ENCODE measurements at places on chromosomes 16 and 17.
A peak's percentile ranks its signal among the peaks of the same experiment; 100 is the strongest.

DNA sequence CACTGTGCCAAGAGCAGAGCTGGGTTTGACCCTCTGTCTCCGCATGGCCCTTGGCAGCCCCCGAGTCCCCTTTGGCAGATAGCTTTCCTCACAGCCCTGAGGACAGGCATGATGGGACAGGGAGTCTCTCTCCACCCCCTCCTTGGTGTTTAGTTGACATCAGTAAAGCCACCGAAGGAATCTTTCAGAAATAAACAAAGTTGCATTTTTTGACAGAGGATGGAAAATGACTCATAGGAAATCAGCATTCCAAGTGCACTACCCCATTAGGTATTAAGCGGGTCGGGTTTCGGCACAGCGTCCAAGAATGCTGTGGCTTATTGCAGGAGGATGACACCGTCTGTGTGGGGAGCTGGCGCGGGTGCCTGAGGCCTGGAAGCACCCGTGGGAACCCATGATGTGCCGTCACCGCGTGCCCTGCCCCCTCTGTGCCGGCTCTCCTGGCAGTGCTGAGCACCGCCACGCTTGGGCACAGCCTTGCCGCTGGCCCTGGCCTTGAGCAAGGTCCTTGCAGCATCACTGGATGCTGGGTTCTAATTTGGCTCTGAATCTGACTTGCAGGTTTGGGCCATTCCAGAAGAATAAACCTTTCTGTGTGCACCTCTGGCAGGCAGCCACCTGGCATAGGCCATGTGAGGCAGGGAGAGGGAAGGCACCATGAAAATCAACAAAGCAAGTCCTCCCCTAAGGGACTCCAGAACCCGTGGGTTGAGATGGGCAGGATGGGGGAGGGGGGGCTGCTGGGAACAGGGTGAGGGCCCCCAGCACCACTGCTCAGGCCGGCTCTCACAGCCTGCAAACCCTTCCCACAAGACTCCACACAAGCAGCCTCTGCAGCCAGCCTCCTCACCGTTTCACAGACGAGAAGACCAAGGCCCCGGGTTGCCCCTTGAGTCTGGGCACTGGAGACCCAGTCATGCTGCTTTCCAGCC is 50.5 kb upstream of the ZNF469 start:
- DNase-seq: no peak

DNA sequence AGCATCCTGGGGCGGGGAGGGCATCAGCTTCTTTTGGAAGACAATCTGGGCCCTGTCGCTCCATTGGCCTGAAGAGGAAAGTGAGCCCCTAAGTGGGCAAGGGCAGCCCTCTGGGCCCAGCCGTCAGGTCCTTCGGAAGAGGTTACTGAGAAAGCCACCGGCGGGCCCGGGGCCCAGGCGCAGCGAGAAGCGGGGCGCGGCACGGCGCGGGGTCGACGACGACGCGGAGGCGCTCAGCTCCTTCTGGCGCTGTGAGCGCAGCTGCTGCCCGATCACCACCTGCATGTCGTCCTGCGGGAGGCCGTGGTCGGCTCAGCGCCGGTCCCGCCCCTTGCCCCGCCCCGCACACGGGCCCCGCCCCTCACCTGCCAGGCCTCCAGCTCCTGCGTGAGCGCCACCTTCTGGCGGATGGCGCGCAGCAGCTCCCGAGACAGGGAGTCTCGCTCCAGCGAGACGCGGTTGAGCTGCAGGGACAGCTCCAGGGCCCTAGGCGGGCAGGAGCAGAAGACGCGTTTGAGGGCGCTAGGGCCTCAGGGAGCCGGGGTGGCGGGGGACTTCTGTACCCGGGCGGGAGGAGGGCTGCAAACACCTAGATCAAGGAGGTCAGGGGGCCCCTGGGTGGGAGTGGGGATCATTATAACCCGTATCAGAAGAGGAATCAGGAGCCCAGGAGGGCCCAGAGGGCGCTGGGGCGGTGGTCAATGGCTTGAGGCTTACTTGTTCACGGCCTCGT is 4.3 kb downstream of the THOC6 start:
- DNase-seq: peak; percentile 97

DNA sequence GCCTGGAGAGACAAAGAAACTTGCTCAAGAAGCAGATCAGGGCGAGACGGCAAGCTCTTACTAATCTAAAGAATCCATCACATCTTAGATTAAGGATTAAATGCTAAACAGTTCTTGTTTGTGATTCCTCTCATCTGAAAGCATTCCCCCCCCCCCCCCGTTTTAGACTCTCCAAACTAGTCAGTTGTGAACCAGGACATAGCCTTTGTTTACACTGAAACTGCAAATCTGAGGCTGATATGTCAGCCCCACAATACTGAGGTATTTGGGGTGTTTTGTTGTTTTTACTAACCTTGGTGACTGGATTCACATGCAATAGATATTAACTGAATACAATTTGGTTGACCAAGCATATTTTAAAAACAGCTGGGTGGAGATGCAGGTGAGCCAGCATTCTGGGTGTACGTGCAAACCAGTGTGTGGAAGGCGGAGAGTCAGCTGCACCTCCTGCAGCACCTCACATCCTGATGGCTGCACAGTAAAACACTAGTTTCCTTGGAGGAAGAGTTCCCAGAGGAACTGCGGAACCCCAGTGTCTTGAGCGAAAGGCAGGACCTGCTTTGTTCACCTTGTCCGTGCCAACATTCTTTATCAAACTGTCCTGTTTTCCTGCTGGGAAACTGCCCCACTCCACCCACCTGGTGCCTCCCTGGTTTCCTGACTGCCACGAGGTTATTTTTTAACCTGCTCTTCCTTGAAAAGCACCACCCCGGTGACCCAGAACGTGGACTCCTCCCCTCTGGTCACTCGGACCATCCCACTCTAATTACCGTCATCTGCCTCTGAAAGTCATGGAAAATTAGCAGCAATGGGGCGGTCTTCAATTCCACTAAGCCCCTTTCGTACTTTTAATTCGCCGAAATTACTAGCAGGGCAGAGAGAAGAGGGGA is 1.2 kb upstream of the YPEL2 start:
- peak; percentile 69 for DNase-seq

DNA sequence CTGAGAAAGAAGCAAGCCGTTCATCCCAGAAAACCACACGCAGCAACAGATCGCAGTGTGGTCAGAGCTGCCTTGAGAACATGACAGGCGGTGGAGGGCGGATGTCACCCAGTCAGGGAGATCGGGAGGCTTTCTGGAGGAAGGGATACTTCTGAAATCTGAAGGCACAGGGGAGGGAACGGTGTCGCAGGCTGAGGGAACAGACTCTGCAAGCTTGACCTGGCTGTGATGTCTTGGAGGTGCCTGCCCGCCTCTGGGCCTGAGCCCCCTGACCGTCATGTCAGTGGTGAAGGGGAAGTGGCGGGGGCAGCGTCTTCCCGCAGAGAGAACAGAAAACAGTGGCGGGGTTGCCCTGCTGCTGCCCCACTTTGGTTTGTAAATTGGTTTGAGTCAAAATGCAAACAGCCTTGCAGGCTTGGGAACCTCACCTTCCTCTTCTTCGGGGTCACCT is 8.1 kb upstream of the ATP2A3 start:
- DNase-seq: no peak

DNA sequence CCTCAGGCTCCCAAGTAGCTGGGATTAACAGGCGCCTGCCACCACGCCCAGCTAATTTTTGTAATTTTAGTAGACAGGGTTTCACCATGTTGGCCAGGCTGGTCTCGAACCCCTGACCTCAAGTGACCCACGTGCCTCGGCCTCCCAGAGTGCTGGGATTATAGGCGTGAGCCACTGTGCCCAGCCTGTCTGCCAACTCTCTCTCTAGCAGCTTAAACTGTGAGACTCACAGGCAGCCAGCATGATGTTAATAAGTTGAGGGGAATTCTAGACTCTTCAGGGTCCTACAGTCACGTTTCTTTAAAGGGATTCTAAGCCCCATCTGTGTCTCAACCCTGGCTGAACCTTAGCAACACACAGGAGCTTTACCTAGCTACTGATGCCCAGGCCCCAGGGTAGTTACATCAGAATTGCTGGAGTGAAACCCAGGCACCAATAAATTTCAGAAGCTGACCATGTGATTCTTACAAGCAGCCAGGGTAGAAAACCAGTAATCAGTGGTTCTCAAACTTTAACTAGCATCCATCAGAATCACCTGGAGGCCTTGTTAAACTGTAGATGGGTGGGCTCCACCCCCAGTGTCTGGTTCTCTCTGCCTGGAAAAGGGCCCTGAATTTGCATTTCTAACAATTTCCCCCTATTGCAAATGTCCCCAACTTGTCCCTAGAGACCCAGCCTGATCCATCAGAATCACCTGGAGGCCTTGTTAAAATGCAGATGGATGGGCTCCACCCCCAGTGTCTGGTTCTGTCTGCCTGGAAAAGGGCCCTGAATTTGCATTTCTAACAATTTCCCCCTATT is 30.7 kb downstream of the GPRC5B start:
- DNase-seq: peak; percentile 55

DNA sequence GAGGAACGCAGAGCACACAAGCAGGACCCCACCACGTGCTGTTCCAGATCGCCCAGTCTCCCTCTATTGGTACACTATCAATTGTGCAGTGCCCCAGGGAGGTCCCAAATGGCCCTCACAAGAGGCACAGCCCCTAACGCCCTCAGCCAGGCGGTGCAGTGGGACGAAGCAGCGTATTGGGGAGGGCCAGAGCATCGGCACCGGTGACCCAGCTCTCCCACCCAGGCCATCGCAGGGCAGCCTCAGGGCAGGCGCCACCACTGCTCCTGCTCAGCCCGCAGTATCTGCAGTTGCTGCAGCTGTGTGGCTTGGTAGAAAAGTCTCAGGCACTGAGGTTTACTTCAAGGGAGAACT is 5.9 kb upstream of the FAAP100 start:
- DNase-seq: no peak

DNA sequence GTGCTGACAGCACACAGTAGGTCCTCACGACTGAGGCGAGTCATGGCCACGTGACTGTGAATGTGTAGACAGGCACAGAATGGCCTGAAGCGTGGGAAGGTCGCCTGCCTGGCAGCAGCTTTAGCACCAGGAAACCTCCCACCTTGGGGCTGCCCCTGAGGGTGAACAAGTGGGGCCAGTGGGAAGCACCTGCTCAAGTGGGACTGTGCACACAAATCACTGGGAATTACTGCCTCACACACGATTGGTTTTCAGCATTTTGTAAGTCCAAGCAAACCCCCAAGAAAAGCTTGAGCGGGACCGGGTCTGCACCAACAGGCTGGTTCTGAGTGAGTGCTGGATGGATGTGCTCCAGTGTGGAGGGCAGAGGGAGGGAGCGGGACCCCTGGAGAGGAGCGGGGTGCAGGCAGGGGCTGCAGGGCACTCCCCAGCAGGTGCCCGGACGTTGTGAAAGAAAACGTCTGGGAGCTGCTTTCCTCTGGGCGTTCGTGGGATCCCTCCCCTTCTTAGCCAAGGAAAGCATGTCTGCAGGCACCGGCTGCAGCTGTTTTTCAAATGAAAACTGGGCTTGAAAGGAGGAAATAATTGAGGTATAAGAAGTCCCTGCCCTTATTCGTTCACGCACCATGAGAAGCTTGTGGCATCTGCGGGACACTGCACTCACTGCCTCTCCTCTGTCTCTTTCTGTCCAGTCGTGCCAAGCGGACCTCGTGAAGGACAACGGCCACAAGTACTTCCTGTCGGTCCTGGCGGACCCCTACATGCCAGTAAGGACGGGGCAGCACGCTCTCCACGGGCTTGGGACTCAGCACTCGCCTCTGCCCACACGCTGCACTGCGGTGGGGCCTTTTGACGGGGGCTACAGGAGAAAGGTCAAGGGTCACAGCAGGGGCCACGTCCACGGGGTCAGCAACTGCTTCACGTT is 111.7 kb upstream of the CHMP6 start:
- DNase-seq: no peak

GRCh38 chr17:79038545-79039135 is 14.7 kb downstream of the C1QTNF1 start:
- DNase-seq: no peak

GRCh38 chr17:37280841-37281240 is 94.9 kb upstream of the C17orf78 start:
- no peak for DNase-seq

GRCh38 chr16:2323701-2324100 is 16.8 kb downstream of the ABCA3 start:
- no peak for DNase-seq

GRCh38 chr17:69286257-69286656 is 40.7 kb downstream of the ABCA5 start:
- no peak for DNase-seq

GRCh38 chr17:9071811-9072498 is 50.6 kb downstream of the NTN1 start:
- peak; percentile 23 for DNase-seq

- DNase-seq: no peak
These were observed 177.6 kb downstream of the IRF8 start for GRCh38 chr16:86076606-86077005.

- no peak for DNase-seq
These were observed 24.9 kb upstream of the BEAN1 start for GRCh38 chr16:66402166-66402565.

GRCh38 chr17:40596261-40596919 is 31.1 kb upstream of the CCR7 start:
- no peak for DNase-seq

GRCh38 chr16:58026139-58026704 is 668 bp downstream of the MMP15 start:
- no peak for DNase-seq

DNA sequence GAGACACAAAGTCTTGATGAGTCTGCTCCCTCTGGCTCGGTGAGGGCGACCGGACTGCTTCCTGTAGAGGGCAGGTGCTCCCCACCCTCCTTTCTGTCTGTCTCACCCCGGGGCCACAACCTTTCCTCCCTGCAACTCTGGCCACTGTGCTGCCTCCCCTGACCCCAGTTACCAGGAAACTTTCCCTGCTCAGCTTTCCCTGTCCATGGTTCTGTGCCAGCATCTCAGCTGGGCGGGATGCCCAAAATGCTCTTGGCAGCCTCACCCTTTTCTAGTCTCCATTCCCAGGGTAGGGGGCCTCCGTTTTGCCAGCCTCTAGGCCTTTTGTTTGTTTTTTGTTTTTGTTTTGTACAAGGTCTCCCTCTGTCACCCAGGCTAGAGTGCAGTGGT is 1.4 kb downstream of the PLD2 start:
- DNase-seq: no peak

DNA sequence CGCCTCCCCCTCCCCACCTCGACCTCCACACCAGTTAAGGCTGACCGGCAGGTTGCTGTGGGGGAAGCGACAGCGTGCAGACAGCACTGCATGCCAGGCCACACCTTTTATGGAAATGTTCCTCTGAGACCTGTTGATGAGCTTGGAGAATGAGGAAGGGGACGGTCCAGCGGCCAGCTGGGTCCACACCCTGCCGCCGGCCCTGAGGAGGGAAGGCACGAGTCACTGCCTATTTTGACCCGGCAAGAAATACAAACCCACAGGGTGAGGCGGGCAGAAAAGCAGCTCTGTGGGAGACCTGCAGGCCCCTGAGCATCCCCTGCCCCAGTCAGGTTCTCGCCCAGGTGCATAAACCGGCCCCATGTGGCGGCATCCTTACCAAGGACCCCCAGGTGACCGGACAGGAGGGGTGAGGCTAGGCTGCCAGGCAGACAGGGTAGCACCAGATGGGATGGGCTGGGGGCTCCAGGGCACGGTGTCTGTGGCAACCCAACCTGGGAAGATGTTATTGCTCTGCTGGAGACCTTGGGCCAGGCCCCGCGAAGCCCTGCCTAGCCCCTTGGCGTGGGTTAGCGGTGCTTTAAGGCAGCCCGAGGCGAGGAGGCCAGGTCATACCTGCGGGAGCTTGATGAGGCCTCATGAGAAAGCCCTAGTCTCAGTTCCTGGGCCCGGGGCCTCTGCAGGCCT is 12.7 kb downstream of the NATD1 start:
- no peak for DNase-seq

- peak; percentile 82 for DNase-seq
These were observed 159.4 kb downstream of the ZNF423 start for GRCh38 chr16:49696414-49697101.

Data from H9 (cell line).